ENCODE measurements at places on chromosomes 7 and 10.

GRCh38 chr10:31064348-31064747, 32.7 kb upstream of the ZNF438 start:
- DNase-seq = no peak

DNA sequence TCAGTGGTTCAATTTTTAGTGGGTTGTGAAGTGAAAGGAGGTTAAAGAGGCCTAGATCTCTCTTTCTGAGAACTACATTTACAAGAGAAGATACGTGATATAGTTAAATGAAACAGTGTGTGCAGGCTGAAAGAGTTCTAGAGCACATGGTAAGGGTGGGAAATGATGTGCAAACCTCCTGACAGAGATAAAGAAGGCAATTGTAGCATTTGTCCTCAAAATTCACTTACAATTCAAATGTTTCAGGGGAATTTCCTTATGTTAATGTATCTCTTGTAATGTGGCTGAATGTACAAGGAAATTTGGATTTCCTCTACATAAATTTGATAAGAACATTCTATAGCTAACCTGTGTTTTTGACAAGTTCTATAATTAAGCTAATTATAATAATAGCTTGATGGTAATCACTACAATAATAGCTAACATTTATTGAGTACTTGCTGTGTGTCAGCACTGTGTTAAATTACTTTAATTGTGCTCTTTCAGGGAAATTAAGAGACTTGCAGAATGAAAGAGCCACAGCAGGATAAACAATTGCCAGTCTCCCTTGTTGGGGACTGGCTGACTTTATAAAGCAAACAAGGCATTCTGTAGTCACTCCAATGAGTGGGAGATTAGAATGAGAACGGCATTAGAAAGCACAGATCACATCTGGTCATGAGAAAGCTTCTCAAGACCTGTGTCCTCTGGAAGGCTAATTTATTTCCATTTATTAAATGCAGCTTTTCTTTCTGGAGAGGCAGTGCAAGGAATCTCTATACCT, 139.7 kb upstream of the TMEM72 start:
- DNase-seq = no peak

DNA sequence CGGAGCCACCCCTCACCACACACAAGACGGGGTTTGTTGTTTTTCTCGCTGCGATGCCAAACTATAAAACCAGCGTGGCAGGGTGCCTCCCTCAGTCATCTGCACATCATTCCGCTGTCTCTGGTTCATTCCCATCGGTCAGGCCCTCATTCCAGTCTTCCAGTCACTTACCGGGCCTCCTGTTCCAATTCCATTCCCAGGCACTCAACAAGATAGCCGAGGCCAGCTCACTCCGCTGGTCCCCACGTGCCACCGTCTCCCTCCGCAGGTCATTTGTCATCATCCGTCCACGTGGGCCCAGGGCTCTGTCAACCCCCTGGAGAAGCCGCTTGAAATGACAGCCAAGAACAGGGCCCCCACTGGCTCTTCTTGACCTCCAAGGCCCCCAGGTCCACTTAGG, 6.1 kb upstream of the TMEM184A start:
- DNase-seq = no peak

GRCh38 chr10:50577681-50578350, 45.9 kb downstream of the SGMS1 start:
- DNase-seq = no peak

GRCh38 chr10:122911889-122912484, 1.6 kb downstream of the FAM24A start:
- DNase-seq = no peak

- DNase-seq = no peak
These were observed 83.6 kb downstream of the CFAP58 start for GRCh38 chr10:104437226-104437625.
